ENCODE measurements at places on chromosomes 16 and 17.

DNA sequence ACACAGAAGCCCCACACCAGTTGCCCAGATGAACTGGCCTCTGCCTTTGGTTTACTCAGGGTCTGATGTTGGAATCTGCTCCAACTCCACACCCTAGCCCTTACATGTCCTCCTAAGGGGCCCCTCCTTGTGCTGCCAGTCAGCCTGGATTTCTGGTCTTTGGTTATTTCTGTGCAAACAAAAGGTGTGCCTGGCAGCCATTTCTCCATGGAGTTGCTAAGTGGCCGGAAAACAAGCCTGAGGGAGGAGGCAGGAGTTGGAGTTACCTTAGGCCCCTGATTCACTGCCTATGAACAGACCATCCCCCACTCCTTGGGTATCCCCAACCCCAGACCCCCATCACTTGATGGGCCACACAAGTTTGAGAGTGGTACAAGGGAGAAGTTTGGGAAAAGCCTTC, 4.4 kb upstream of the ALKBH5 start:
- no peak for ATAC-seq

- no peak for ATAC-seq
Measured at GRCh38 chr17:11204991-11205390, 36.0 kb upstream of the SHISA6 start.

- ATAC-seq = peak; percentile 98
Measured at GRCh38 chr17:67528751-67529436, 151.8 kb downstream of the PITPNC1 start.

- ATAC-seq = peak; percentile 77
Measured at GRCh38 chr16:17070882-17071592, 399.7 kb downstream of the XYLT1 start.

DNA sequence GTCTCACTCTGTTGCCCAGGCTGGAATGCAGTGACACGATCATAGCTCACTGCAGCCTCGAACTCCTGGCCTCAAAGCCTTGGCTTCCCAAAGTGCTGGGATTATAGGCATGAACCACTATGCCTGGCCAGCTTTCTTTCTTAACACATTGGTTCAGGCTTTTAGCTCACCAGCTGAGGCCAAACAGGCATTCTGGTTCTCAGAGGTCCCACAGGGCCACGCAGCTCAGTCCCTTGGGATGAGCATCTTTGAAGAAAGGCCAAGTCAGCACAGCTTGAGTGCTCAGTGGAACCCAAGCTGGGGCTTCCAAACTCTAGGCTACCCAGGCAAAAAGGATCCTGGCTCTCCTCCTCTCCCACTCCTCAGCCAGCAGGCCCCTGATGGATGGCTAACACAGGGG, 2.5 kb downstream of the PIK3R5 start:
- no peak for ATAC-seq

- ATAC-seq = no peak
Measured at GRCh38 chr16:9412031-9412914, 320.8 kb downstream of the HAPSTR1 start.
